ENCODE measurements at places on chromosomes 12 and 14. TPM values are rescaled to one million over a fixed set of nuclear protein-coding genes. Genes with fewer than 3 reads are reported as not detected.

The RASSF8 gene
- polyA plus RNA-seq: 1.3 TPM

The LBHD2 gene
- polyA plus RNA-seq: not detected

The PAX9 gene
- polyA plus RNA-seq: 2.8 TPM

The FSCB gene
- not detected for polyA plus RNA-seq

The TNFAIP2 gene
- polyA plus RNA-seq: 19.6 TPM

- no peak for DNase-seq
Observed at GRCh38 chr14:85401384-85401783, 128.6 kb upstream of the FLRT2 start.

DNA sequence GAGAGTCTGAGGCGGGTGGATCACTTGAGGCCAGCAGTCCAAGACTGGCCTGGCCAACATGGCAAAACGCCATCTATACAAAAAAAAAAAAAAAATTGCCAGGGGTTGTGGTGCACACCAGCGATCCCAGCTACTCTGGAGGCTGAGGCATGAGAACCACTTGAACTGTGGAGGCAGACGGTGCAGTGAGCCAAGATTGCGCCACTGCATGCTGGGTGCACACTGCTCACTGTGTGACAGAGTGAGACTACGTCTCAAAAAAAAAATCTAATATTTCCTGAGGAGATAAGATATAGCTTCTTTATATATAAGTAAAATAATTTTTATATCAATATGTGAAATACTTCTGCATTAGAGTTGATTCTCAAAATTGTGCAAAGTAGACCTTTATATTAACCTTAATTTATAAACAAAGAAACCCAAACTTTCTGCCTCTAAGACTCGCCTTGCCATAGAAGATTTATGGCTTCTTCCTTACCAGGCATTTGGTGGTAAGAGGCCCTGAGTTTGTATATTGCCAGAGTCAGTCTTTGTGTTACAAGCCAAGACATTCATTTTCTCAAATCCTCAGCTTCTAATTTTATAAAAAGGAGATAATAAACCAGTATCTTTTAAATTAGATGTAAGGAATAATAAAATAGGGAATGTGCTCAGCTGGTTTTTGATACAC is 1226.7 kb downstream of the FLRT2 start:
- DNase-seq: no peak

DNA sequence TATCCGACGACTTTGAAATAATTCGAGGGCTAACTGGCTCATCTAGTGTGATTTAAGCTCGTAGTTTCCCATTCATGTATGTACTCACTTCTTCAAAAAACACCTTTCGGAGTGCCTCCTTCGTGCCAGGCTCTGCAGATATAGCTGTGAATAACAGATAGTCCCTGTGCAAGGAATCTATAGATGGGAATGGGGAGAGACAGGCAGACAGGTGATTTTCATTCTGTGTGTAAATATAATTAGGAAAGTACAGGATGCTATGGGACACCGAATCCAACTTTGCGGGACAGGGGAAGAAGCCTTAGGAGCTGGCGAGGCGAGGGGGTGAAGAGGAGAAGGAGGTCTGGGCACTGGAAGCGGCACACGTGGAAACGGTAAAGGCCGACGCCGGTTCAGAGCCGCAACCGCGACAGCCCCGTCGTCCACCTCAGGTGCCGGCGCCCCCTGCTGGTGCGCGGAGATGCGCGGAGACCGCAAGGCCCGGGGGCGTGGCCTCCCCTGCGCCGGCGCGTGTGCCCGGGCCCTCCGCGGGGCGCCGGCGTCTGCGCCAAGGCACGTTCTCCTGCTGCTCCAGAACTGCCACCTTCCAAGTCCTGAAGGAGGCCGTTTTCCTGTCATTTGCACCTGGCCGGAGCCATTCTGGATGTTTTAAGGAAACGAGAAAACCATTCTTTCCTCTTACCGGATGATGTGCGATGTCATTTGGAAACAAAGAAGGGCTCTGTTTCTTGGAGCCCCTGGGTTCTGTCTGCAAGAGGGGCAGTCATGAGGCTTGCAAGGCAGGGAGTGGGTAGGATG is 18.0 kb upstream of the CACNA1C start:
- peak; percentile 95 for DNase-seq

GRCh38 chr12:109842021-109842420 is 8.8 kb upstream of the TRPV4 start:
- no peak for DNase-seq

- no peak for DNase-seq
Observed at GRCh38 chr12:123787466-123787865, 25.4 kb downstream of the DNAH10 start.

GRCh38 chr12:2537868-2538541 is 256.8 kb upstream of the FKBP4 start:
- no peak for DNase-seq

DNA sequence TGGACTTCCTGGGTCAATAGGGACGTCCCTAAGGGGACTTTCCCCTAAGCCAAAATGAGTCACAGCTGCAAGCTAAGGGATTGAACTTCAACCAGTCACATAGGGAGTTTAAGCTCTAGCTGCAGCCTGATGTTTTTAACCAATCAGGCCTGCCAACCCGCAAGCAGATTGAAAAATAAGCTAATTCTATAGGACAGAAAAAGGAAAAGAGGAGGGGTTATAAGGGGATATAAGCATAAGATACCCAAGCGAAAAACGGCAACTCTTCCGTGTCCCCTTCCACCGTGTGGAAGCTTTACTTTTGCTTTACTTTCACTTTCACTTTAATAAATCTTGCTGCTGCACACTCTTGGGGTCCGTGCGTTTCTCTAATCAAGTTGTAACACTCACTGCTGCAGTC is 24.4 kb downstream of the ATP23 start:
- no peak for DNase-seq

- DNase-seq: no peak
Observed at GRCh38 chr12:8527250-8528130, 13.2 kb downstream of the CLEC4E start.

GRCh38 chr12:114767084-114767760 is 83.2 kb upstream of the TBX3 start:
- DNase-seq: no peak

- DNase-seq: no peak
Observed at GRCh38 chr12:72521326-72521725, 249.2 kb downstream of the TRHDE start.

DNA sequence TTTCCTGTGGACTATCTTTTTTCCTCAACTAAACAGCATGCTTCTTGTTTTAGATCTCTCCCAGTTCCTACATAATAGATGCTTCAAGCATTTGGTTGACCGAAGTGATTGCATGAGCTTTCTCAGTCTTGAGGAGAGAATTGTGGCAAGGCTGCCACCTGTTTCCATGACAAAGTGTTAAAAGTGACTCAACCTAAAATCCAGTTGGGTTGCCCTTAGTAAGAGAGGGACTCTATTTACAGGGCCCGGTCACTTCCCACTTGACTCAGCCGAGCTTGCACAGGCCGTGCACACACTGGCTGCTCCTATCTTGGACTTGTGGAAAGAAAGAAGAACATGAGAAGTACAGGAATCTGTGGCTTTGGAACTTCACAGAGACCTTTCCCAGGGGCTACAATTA is 2.1 kb upstream of the B4GALNT3 start:
- DNase-seq: no peak

DNA sequence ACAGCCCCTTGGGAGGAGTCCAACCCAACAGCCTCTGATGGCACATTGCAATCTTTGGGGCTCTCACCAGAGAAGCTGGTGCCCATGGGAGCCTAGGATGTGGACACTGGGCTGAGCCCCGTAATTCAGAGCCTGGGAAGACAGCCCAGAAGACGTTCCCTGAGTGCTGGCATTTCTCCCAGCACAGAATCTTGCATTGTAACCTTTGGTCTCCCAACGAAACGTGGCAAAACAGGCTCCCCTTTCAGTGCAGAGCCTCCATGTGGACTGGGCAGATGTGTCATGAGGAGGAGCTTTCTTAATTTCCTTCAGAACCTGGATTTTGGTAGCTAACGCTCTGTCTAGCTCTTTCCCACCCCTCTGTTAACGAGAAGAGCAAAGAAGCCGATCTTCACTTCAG is 26.3 kb downstream of the BATF start:
- DNase-seq: no peak

DNA sequence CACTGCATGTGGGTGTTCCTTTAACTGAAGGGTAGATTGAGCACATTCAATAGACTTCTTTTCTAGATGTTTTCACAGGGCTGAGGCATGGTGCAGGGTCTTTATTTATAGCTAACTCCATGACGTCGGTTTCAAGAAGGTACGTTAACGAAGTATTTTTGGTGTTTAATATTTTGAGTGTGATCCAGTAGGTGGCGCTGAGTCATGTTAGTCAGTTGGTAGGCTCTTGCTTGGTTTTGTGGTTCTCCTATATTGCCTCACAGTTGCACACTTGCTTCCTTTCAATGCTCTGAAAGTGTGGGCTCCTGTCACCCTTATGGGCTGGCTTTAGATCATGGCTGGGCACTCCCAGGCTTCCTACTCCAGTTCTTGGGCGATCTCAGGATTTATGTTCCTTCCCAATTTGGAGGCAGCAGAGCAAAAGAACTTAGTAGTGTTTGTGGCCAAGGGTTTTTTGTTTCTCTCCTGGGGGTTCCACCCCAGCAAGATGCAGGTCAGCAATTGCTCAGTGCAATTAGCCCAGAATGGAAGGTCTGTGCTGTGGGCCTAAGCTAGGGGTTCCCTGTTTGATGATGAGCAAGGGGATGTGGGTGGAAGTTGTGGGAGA is 471.6 kb upstream of the FOXG1 start:
- DNase-seq: no peak

DNA sequence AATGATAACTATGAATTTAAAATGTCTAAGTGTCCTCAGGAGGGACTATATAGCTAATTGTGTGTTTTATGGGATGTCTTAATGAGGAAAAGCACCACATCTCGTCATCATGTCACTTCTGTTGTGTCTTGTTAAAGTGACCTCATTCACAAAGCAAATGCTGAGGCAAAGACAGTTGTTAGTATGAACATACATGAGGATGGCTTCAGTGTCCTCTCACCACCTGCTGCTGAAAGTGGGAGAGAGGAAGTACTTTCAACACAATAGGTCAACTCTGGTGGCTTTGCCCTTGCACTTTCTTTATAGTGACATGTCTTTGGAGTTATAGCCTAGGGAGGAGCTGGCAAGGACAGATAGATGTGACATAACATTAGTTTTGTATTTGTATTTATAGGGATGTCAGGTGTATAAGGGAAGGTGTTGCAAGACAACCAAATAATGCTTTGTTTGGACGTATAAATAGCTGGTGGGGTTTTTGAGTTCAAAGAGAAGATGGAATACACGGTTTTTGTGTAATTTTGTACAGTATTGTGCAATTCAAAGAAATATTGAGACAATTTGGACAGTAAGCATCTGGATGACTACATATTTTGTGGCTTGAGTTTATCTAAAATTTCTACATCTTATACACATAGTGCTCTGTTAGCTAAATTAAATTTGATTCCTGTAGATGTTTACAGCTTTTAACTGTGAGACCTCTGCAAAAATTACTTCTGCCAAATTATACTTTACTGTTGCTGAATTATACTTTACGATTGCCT is 131.7 kb upstream of the ATP2B1 start:
- DNase-seq: no peak

GRCh38 chr14:94480809-94481208 is 4.8 kb upstream of the SERPINA9 start:
- DNase-seq: no peak

- DNase-seq: no peak
Observed at GRCh38 chr14:21940887-21941856, 267.6 kb upstream of the OR4E1 start.

DNA sequence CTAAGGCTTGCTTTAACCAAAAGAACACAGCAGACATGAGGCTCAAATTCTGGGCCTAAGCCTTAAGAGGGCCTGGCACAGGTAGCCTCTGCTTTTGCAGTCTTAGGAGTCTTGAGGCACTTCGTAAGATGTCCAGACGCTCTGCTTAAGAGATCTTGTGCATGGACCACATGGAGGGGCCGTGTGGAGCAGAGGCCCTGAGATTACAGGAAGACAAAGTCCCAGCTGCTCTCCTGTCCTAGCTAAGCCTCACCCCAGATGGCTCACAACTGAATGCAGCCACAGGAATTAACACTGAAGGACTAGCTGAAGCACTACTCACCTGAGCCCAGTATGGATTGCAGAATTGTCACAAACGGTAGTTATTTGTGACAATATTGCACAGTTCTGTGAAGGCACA is 446.0 kb downstream of the PDZRN4 start:
- no peak for DNase-seq

- no peak for DNase-seq
Observed at GRCh38 chr12:60317361-60317760, 721.5 kb downstream of the SLC16A7 start.

GRCh38 chr14:43901911-43902673 is 605.0 kb downstream of the FSCB start:
- DNase-seq: no peak

- DNase-seq: no peak
Observed at GRCh38 chr14:37051153-37051552, 121.3 kb downstream of the SLC25A21 start.

GRCh38 chr12:91361864-91362263 is 179.2 kb upstream of the DCN start:
- peak; percentile 83 for DNase-seq

DNA sequence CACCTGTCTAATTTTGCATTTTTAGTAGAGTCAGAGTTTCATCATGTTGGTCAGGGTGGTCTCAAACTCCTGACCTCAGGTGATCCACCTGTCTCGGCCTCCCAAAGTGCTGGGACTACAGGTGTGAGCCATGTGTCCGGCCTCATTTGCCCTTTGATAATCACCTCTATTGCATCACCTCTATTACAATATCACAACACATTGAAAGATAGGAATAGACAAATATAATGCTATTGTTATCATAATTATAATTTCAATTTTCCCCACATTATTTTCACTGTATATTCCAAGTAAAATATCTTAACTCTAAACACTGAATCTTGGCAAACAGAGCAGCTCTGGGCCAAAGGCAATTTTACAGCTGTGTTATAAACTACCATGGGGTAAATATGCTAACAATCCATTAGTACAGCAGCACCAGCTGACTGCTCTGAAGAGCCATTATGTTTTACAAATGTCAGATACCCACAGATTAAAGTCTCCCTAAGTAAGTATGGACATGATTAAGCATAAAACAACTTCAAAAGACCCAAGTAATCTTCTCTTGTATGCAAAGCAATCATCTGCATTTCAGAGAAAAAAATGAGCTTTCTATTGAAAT is 173.2 kb downstream of the MED13L start:
- DNase-seq: no peak

- no peak for DNase-seq
Observed at GRCh38 chr12:49428793-49429192, 61.5 kb downstream of the SPATS2 start.

DNA sequence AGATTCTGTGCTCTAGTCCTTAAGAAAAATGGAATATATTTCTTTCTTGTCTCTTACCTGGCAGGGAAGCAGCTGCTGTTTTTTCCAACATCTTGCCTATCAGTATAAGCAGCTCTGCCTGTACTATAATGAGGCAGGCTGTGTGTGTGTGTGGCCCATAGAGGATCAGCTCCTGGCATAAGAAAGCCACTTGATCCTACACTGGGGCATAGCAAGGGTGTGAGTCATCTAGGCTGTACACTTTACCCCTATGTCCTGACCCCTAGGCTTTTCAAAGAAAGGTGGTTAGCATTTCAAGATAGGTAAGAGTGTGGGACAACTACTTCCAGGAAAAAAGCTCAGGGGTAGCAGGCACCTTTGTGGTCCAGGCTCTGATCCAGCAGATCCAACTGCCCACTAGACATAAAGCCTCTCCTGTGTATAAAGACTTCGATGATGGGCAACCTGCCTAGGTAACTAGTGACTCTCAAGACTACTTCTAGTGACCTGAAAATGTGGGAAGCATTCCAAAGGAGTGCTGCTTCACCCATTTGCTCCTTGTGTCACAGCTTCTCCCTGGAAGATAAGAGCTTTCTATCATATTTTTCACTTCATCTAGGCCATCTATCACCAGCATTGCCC is 4.9 kb upstream of the SENP1 start:
- DNase-seq: no peak
